AG04449 (cell line): ENCODE measurements at places on chromosomes 2 and 18.
A peak's percentile ranks its signal among the peaks of the same experiment; 100 is the strongest.

DNA sequence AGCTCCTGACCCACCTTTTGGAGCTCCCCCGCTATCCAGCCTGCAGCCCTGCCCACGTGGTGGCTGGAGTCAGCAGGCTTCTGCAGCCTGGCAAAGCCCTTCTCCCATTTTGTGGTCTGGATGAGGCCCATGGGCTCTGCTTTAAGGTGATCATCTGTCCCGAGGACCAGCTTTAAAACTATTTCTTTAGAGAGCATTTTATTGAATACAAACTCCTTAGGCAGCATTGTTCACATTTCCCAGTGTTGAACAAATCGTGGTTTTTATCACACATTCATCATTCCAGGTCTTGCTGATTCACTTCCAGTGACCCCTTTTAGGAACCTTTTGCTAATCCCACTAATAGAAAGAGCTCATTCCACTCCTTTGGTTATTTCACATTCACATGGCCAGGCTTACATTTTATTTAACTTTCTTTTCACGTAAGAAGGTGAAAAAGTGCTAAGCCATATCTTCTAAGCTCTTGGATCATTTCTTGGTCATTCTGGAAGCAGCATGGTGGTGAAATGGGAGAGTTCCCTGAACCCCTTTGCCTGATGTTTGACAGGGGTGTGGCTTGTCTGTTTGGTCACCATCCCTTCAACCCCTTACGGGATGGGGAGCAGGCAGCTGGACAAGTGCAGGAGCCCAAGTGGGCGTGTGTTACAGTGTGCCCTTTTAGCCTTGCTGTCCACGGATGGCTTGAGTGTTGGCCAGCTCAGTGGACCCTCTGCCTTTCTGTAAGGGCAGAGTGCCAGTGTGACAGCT lies 80.4 kb upstream of the RAPGEF4 start:
- peak; percentile 59 for DNase-seq

GRCh38 chr2:99706735-99707134 lies 216.9 kb upstream of the REV1 start:
- no peak for DNase-seq

DNA sequence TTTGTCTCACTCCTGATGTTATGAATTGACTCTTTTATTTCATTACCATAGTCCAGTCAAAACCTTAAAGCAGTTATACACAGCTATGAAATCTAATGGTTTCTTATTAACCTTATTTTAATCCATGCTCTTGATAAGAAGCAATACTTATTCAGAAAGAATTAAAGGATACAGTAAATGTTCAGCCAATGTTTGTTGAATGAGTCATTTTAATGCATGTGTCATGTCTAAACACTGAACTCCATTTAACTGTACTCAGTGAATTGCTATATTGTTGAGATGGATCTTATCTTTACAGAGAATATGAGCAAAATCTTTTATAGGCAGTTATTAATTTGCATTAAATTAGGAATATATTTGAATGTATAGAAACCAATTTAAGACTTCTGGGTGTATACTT lies 135.1 kb upstream of the TFPI start:
- no peak for DNase-seq

GRCh38 chr2:22957446-22957845 lies 427.5 kb upstream of the KLHL29 start:
- no peak for DNase-seq

- DNase-seq: no peak
These were observed 15.2 kb upstream of the ZNF396 start for GRCh38 chr18:35392375-35392774.

DNA sequence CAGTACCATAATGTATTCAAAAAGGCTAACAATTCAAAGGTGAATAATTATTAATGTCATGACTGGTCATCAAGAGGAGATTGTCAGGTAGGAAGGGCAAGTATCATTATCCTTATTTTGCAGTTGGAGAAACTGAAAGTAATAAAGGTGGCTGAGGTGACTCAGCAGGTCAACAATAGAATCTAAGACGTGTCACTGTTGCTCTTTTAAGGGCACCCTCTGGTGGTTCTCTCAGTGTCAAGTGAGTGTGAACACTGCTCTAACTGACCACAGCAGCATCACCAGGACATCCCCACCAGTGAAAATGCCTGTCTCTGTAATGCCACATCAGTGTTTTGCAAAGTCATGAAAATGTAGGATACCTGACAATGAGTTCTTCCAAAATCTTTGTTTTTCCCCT lies 69.7 kb downstream of the DCC start:
- DNase-seq: no peak

DNA sequence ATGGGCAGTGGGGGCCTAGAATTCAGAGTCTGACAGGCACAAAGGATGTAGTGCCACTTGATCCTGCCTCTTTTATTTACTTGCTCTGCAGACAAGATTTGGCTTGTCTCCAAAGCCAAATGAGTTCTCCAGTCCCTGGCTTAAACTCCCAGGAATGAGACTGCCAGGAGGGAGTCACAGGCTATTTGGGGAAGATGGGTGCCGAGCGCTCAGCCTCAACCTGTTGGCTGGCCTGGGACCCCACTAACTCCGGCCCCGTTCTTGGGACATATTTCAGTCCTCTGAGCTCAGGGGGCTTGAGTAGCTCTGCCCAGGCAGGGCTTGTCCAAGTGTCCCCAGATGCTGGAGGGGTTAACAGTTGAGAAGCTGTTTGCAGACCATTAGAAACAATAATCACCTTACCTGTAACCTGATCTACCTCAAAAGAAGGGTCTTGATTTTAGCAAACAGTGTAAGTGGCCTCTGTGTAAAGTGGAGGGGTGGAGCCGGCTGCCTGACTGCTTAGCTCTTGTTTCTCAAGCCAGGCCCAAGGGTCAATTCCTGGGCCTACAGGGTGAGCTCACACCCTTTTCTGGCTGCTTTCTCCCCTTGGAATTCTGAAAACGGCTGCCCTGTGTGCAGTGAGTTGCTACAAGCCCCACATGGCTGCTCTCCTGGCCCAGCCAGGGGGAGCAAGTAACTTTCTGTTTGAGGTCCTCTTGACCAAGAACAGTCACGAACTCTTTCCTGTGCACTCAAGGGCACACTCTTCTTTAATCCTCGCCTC lies 27.1 kb upstream of the FZD5 start:
- DNase-seq: no peak

GRCh38 chr2:235868645-235869044 lies 299.5 kb downstream of the GBX2 start:
- DNase-seq: no peak

DNA sequence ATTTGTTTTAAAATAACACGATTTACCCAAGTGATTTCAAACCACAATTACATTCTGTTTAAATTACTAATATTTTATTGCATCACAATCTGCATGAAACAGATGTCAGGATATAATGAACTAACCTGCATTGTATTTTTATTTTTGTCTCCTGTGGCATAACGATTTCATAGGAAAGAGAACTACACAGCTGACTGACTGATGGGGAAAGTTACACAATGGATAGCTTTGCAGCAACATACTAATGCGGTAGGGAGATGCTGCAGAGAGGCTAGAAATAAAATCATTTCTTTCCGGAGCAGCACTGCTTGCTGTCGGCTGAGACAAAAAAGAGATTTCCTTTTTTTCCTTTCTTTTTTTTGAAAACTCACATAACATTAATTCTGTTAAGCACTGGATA lies 36.9 kb downstream of the SCN1A start:
- no peak for DNase-seq

GRCh38 chr2:10305715-10306114 lies 3.0 kb downstream of the HPCAL1 start:
- no peak for DNase-seq

DNA sequence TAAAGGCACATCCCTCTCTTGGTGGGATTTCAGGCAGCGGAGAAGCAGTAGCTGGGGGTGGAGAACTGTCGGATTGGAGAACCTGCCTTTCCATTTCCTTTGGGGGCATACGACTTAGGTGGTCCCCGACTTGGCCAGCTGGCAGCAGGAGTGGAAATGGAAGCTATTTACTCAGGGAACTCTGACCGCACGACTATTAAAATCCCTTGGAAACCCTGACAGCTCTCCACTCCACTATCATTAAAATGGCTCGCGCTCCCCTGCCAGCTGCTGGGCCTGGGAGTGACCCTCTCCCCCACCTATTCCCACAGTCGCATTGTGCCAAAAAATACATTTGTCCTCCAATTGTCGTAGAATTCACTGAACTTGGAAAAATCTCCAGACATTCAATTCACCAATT lies 77.7 kb upstream of the APCDD1 start:
- DNase-seq: no peak

DNA sequence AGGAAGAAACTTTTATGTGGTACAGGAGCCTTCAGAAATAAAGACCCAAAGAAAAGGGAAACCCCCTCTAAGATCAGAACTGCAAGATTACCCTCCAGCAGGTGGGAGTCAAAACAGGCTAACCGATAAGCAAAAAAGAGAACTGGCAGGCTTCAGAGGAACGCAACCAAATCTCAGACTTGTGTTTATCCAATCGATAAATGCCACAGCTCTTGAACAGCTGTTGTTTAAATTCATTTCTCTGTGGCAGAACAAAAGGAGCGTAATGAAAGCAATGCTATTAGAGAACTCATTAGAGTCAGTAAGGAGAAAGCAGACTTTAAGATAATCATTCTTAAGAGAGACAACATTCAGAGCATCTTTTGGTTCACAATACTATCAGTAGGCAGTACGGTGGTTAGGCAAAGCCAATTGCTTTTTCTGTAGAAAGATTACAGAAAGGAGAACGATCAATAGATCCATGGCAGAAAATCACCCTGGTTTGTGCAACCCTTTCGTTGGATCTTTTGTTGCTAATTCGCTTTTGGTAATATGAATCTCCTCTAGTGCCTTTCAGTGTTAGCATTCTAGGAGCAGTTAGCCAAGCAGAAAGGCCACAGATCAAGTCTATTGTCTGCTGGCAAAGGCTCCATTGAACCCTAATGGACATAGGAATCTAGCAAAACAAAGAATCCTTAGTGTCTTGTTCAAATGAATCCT lies 476.4 kb upstream of the CHST9 start:
- DNase-seq: no peak

DNA sequence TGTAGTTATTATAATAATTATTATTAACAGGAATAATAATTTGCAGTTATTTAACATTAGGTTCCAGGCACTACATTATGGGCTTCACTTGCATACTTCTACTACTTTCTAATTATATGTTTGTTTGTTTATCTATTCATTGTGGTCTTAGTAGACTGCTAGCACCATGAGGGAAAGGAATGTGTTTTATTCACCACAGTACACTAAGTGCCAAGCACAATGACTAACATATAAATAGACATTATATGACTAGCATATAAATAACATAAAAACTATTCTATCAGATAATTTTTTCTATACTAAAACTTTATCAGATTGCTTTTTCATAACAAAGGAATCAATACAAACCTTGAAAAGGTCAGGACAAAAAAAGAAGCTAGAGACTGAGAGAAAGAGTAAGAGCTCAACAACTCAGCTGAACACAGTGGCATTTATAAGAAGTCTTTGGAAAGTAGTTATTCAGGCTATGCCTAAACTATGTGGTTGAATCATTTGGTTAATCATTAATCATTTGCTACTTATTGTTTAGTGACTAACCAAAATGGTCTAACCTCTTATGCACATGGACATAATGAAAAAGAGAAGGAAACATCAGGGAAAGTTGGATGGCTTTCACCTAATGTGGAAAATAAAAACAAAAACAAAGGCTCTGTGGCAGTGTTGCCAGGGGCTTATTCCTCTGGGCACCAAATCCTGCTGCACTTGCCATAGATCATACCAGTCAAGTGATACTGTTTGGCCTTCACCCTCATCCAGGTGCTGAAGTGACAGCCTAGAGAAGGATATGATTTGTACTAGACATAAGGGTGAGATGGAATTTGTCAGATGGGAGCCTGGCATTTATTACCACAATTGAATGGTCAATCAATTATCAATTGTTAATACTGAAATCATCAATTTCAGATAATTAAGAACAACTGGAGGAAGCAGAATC lies 174.9 kb downstream of the ETAA1 start:
- DNase-seq: no peak
